ENCODE measurements at places on chromosomes 7 and 10. TPM values are rescaled to one million over a fixed set of nuclear protein-coding genes. Genes with fewer than 3 reads are reported as not detected.

GRCh38 chr10:69758310-69758728, 43.4 kb upstream of the COL13A1 start:
- DNase-seq, result no peak

DNA sequence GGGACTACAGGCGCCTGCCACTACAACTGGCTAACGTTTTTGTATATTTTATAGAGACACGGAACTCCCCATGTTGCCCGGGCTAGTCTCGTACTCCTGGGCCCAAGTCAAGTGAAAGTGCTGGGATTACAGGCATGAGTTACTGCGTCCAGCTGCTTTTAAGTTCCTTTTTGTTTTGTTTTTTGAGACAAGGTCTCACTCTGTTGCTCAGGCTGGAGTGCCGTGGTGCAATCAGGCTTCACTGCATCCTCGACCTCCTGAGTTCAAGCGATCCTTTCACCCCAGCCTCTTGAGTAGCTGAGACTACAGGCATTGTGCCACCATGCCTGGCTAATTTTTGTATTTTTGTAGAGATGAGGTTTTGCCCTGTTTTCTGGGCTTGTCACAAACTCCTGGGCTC, 155.0 kb downstream of the GALNT17 start:
- DNase-seq, result no peak

DNA sequence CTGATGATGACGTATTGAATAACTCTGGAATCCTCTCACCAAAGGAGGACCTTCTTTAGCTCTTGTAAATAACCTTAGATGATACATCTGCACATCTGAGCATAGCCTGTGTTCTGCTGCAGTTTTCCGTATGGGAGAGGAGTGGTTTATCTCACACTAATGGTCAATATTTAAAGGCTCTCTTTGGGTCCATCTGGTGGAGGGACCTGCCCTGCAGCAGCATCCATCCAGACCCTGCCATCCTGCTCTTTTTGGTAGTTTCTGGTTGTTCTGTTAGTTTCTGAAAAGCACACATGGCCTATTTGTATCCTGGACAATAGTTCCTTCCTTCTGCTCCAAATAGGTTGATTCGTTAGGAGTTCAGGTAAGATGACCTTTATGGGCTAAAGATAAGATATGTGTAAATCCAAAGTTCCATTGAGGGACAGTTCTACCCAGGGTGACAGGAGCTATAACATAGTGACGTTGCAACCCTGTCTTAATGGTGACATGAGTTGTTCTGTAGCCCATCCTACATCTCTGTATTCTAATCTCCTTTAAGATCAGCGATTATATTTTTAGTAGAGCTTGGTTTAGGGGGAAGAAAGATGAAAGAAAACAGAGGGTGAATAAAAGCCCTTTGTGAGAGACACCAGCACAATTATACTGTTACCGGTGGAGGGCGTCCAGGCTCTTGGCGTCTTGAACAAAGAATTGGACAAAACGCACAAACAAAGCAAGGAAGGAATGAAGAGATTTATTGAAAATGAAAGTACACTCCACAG, 60.0 kb upstream of the KLF14 start:
- no peak for DNase-seq

GRCh38 chr10:85621562-85621961, 745.0 kb downstream of the GRID1 start:
- no peak for DNase-seq

GRCh38 chr10:118571123-118571522, 24.3 kb downstream of the PRLHR start:
- no peak for DNase-seq

- no peak for DNase-seq
These were observed 249.0 kb downstream of the C7orf25 start for GRCh38 chr7:42662862-42663261.

DNA sequence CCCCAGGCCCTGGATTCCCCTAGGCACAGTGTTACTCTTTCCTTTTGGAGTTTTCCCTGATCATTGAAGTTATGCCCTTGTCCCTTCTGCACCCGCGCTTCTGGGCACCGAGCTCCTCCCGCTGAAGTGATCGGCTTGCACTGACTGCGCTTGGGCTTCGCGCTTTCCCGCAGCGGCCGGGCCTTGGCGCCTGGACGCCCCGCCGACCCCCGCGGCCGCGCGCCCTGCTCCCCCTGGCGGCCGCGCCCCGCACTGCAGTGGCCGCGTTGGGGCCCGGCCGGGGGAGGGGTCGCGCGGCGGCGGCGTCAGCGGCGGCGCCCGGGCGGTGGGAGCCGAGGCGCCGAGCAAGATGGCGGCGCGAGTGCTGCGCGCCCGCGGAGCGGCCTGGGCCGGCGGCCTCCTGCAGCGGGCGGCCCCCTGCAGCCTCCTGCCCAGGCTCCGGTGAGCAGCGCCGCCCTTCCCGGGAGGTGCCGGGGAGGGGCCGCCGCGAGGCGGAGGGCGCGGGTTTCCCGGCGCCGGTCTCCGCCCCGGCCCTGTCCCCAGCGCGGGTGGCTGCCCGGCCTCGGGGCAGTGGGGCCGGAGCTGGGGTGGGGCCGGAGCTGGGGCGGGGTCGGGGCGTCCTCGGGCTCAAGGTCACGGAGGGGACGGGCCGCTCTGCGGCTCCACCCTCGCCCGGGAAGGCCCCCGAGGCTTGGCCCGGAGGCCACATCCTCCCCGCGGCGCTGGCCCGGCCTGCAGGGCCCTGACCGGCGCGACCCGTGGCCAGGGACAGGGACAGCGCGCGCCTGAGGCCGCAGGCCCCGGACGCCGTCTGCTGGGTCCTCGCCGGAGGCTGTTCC, at the start of gene NIPSNAP2:
Gene NIPSNAP2, plus strand, starts transcription at position 325 of the 839 bp plus-strand sequence. Its CDS starts 25 bp downstream, at position 350.
- peak; percentile 58 for DNase-seq

DNA sequence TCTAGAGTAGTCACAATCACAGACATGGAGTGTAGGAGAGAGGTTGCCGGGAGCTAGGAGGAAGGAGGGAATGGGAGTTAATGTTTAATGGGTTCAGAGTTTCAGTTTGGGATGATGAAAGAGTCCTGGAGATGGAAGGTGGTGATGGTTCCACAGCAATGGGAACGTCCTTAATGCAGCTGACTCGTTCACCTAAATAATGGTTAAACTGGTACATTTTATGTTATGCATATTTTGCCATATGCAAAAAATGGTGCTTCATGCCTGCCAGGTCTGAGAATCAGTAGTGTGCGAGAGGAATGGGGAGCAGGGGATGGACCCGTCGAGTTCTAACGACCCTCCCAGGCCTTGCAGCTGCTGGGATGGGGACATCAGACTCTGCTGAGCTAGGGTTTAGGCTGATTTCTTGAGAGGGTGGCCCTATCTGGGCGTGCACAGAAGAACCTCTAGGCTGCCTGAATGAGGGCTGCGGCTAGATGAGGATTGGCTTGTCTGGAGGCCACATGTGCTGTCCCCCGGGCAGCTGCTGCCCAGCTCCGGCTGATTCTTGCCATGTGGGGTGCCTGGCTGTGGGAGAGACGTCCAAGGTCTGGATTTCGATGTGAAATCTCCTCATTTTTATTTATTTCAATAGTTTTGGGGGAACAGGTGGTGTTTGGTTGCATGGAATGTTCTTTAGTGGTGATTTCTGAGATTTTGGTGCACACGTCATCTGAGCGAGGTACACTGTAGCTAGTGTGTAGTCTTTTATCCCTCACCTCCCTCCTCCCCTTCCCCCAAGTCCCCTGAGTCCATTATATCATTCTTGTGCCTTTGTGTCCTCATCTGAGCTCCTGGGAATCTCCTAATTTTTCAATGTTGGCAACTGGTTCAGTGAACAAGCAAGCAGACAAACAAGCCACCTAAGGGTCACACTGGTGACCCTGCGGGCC, 116.0 kb downstream of the GRK5 start:
- no peak for DNase-seq

DNA sequence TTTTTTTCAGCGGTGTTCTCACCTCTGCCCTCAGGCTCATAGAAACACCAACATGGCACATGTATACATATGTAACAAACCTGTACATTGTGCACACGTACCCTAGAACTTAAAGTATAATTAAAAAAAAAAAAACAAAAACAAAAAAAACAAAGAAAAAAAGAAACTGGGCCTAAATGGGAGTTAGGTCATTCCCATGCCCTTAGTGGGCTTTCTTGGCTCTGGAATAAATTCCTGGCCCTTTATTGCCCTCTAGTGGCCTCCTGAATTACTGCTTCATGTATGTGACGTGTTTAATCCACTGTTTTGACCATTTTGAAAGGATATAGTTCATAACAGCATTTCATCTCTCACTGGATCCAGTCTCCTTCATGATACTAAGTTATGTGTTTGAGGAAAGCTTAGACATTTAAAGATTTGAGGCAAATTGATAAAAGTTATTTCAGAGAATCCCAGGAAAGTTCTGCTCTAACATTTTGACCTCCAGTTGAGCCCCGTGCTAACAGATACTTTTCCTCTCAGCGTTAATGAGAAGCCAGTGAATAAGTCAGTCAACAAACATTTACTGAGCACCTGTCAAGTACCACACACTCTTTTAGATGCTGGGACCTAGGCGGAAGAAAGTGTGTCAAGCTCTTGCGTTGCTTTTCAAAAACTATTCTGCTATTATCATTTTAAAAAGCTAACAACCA, 54.7 kb upstream of the SYPL1 start:
- DNase-seq, result no peak

GRCh38 chr7:50775231-50775630, 7.5 kb downstream of the GRB10 start:
- no peak for DNase-seq

DNA sequence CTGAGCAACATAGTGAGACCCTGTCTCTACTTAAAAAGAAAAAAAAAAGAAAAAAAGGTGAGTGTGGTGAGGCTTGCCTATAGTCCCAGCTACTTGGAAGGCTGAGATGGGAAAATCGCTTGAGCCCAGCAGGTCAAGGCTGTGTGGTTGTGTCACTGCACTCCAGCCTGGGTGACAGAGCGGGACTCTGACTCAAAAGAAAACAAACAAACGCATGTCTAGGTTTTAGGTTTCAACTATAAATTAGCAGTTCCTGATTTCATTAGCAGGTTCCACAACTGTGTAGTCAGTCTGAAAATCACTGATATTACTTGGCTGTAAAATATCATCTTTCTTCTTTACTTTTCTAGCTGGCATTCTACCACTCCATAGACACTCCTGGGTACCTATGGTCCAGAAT, 155.7 kb upstream of the HGF start:
- no peak for DNase-seq

DNA sequence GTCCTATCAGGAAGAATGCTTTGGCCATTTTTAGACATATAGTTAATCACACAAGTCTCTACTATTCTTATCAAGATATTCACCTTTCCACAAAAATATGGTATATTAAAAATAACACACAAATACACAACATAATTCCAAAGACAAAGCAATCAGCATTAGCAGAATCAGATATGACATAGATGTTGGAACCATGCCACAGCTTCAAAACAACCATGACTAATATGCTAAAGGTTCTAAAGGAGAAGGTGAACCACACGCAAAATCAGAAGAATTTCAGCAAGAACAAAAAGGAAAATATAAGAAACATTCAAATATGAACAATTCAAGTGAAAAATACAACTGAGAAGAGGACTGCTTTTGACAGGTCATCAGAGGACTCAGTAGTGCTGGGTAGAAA, 670.2 kb upstream of the SORCS1 start:
- no peak for DNase-seq

GRCh38 chr10:78906734-78907390, 161.9 kb upstream of the ZMIZ1 start:
- DNase-seq, result no peak

GRCh38 chr10:73873142-73873837, 1.1 kb downstream of the CAMK2G start:
- DNase-seq, result no peak

- DNase-seq, result no peak
These were observed 66.6 kb downstream of the ABCC2 start for GRCh38 chr10:99849057-99849456.

DNA sequence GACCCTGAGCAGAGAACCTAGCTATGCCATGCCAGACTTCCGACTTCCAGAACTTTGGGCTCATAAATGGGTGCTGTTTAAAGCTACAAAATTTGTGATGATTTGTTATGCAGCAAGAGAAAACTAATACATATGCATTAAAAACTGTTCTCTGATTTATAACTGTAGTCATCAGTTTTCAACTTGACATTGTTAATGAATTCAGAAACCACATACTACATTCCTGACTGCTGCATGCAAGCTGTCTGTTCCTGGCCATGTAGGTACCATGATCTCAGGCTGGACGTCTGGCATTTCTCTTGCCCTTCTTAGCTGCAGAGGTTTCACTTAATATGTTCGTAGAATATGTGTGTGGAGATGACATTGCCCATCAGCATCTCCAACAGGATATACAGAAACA, 28.4 kb downstream of the MKX start:
- no peak for DNase-seq

DNA sequence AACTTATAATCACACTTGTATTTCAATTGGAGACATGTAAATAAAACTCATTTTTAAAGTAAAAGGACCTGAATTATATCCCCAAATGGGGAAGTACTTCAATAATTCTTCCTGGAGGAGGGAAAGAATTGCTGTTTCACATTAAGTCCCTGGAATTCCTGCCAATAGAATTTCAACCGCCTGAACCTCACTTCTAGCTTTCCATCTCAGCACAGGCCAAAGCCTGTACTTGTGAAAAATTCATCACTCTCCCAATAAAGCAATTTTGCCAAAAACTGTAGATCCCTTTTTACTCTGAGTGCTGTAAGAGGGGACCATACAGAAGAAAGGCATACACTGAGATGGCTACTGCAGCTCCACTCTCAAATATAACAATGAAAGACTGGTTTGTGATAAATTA, 54.8 kb downstream of the CADPS2 start:
- DNase-seq, result no peak

DNA sequence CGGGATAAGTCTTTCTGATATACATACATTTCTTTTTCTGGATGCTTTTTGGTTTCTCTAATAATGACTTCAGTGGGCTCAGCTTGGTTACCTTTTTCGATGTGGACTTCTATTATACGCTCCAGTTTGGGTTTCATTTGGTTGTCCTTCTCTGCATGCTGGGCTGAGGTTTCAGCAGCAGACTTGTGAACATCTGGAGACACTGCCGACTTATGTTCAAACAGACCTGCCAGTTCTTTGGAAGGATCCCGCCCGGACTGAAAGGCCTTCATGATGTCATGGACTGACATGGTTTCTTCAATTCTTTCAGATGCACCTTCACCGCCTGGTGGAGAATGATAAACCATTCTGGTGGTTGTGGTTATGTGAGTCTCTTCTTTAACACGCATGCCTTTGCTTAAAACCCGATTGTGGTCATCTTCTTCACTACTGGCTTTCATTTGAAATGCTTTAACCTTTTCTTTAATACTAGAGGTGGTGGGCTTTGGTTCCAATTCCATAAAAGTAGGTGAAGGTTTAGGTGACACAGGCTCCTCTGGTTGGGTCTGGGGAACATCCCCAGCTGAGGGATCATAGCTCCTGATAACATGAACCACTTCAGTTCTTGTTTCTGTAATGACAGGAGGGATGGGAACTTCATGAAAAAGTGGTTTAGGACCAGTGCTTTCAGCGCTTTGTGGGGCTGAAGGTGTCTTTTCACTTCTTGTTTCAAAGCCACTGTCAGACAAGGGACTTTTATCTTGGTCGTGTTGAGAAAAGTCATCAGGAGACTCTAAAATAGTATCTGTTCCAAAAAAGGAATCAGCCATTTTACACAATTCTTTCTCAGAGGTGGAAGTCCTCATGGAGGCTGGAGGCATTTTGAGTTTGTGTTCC, 167.7 kb upstream of the CCDC6 start:
- DNase-seq, result no peak

- peak; percentile 33 for DNase-seq
These were observed 78.7 kb downstream of the CLEC2L start for GRCh38 chr7:139602143-139602722.

- DNase-seq, result no peak
These were observed 1140.9 kb downstream of the GATA3 start for GRCh38 chr10:9195385-9195784.

TACR2 gene
- 0.28 TPM for total RNA-seq

ZWINT gene
- 13.8 TPM for total RNA-seq

DGKI gene
- total RNA-seq, result 21.5 TPM

HKDC1 gene
- 1.5 TPM for total RNA-seq

CH25H gene
- total RNA-seq, result 0.83 TPM

TRRAP gene
- total RNA-seq, result 26.3 TPM

KIAA1217 gene
- total RNA-seq, result 26.7 TPM

PNLIP gene
- 0.20 TPM for total RNA-seq
